Activated CD4-positive, alpha-beta T cell treated with anti-CD3 and anti-CD28 coated beads, Interleukin-2, amount 50 U/mL, for 48 hours (primary cell): ENCODE measurements at places on chromosomes 1 and 21.
A peak's percentile ranks its signal among the peaks of the same experiment; 100 is the strongest.

DNA sequence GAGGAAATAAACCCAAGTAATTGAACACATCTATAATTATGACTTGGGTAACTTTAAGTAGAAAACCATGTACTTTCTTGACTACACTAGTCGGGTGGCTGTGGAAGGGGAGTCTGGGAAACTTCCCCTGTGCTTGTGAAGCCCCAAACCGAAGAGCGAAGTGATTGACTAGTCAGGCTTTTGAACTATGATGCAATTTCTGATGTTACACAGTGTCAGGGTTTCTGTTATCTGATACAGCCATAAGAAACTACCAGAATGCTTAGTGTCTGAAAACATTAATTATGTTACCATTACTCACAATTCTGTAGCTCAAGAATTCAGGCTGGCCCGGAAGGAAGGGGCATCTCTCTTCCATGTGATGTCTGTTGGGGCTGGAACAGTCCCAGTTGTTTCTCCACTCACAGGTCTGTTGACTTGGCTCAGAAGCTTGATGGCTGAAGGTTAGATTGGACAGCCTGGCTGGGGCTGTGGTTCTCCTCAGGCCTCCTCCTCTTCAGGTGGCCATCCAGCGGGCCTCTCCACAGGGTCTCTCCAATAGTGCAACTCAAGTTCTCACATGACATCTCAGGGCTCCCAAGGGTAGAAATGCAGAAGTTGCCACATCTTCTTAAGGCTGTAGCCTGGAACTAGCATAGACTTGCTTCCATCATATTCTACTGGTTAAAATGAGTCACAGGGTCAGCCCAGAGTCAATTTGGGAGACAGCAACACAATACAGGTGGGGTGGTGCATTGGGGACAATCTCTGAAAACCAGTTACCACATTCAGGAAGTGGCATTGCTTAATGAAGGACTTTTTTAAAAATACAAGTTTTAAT, 8.3 kb upstream of the C8B start:
- no peak for DNase-seq

- DNase-seq = no peak
Measured at GRCh38 chr1:6799499-6799898, 14.2 kb downstream of the CAMTA1 start.

DNA sequence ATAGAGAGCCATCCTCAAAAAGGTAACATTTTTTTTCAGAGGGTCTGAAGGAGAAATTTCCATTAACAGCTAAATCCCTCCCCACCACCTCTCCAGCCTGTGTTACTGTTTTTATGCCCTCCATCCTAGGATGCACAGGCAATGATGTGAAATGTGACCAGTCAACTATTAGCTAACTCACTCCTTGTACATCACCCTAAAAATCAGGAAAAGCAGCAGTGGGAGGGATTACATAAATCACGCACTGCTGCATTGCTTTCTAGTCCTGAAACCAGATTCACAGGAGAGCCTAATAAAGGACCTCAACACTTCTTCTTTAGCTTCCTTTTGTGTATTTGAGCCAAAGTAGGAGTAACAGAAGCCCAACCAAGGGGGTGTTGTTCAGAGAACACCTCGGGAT, 66.3 kb downstream of the LMO4 start:
- DNase-seq = no peak

DNA sequence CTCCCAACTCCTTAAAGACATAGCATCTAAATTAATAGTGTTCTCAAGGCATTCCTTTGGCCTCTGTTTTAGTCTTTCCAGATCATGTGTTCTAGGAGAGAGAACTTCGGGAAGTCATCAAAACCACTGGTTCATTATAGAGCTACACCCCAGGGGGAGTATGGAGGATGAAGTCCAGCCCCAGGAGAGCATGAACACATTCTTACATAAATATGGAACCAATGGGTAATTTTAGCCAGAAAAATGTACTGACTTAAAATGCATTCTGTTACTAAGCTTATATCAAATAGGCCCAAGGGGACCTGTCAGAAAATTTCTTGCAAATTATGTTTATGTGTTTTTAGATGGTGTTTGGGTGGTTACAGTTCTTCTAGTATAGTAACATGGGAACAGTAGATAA, 165.2 kb downstream of the NTMT2 start:
- no peak for DNase-seq

GRCh38 chr1:3954170-3955169, 54.4 kb upstream of the C1orf174 start:
- DNase-seq = no peak

- no peak for DNase-seq
Measured at GRCh38 chr1:83130886-83131691, 867.8 kb downstream of the TTLL7 start.

GRCh38 chr21:14523234-14523633, 22.9 kb downstream of the SAMSN1 start:
- DNase-seq = peak; percentile 48

GRCh38 chr21:37381883-37382585, 15.5 kb downstream of the DYRK1A start:
- DNase-seq = no peak

DNA sequence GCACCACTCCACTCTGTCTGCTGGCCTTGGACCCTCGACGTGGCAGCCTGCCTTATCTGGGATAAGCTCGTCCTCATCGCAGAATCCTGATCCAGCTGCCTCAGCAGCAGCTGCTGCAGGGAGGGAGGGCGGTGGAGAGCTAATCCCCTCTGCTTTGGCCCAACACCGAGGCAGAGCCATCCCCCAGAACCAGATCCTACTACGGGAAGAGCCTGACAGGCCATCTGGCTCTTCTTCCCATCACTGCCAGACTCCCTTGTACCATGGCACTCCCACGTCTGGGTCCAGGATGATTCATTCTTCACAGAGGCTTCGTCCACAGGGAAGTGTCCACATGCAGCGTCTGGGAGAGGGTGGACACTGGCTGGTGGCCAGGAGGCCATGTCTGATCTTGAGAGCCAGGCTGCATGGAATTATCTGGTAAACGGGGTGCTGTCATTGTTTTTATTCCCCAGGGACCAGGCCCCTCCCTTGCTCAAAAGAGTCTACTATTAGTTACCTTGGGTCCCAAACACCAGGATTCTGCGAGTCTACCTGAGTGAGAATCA, 14.6 kb upstream of the PKP1 start:
- no peak for DNase-seq

- DNase-seq = peak; percentile 8
Measured at GRCh38 chr1:98870959-98871903, 133.4 kb downstream of the PLPPR5 start.

- DNase-seq = no peak
Measured at GRCh38 chr1:167274061-167274460, 53.4 kb downstream of the POU2F1 start.

GRCh38 chr1:92937731-92938130, 23.5 kb downstream of the DIPK1A start:
- no peak for DNase-seq

GRCh38 chr1:247104965-247105364, 809 bp upstream of the ZNF669 start:
- no peak for DNase-seq

DNA sequence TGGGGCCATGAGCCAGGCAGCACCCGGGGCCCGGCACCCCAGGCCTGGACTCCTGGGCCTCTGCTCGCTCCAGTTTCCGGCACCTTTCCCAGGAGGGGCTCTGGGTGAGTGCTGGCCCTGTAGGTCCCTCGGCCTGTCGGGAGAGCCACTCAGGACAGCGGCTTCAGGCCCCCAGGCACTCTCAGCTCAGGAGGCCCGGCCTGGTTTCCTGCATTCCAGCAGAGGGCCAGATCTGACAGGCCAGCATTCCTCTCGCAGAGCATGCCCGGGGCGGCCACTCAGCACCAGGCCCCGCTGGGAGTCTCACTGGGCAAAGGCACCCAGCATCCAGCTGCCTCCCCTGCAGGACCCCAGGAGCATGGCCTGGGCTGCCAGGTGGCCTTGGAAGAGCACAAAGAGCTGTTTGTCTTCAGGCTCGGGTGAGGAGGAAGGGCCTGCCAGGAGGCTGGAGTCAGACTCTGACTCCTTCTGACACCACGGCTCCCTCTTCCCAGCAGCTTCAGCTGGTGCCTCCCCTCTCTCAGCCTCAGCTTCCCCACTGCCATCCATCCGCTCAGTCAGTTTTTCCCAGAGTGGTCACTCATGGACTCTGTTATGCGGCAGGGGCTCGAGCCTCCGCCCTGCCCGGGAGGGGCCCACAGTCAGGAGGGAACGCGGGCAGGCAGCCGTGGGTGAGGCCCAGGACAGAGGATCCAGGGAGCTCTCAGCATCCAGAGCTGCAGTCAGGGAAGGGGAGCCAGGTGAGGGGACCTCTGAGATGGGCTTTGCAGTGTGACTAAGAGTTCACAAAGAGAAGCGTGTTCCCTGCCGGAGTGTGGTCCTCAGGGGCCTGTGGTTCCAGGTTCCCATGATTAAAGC, 51.7 kb downstream of the WNT9A start:
- DNase-seq = peak; percentile 1

- no peak for DNase-seq
Measured at GRCh38 chr1:56511766-56512165, 67.6 kb downstream of the PLPP3 start.

GRCh38 chr1:154546264-154547063, 12.0 kb downstream of the UBE2Q1 start:
- DNase-seq = peak; percentile 64

- no peak for DNase-seq
Measured at GRCh38 chr1:237071641-237072420, 29.8 kb downstream of the RYR2 start.

- DNase-seq = no peak
Measured at GRCh38 chr1:22447621-22448111, 4.0 kb upstream of the ZBTB40 start.

- DNase-seq = no peak
Measured at GRCh38 chr1:184457500-184457899, 70.7 kb downstream of the C1orf21 start.

- DNase-seq = peak; percentile 26
Measured at GRCh38 chr21:42666023-42666747, 12.8 kb downstream of the PDE9A start.

DNA sequence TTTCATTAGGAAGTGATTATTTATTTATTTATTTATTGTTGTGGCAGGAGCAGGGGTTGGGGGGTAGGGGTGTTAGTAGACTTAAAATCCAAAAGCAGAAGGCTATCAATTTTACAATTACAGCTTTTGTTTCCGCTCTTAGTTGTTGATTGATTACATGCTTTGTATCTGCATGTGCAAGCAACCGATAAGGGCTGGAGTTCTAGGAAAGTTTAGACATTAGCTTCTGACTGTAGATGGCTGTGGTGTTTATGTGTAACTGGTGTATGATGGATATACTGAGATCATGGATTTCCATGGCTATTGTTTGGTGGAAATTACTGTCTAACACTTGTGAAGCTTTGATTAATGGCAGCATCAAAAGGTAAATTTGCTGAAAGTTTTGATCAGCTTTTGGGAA, 2.8 kb downstream of the ST6GALNAC5 start:
- no peak for DNase-seq

- no peak for DNase-seq
Measured at GRCh38 chr1:183696981-183697380, 43.9 kb upstream of the APOBEC4 start.

- DNase-seq = no peak
Measured at GRCh38 chr1:79255421-79255820, 248.9 kb upstream of the ADGRL4 start.

DNA sequence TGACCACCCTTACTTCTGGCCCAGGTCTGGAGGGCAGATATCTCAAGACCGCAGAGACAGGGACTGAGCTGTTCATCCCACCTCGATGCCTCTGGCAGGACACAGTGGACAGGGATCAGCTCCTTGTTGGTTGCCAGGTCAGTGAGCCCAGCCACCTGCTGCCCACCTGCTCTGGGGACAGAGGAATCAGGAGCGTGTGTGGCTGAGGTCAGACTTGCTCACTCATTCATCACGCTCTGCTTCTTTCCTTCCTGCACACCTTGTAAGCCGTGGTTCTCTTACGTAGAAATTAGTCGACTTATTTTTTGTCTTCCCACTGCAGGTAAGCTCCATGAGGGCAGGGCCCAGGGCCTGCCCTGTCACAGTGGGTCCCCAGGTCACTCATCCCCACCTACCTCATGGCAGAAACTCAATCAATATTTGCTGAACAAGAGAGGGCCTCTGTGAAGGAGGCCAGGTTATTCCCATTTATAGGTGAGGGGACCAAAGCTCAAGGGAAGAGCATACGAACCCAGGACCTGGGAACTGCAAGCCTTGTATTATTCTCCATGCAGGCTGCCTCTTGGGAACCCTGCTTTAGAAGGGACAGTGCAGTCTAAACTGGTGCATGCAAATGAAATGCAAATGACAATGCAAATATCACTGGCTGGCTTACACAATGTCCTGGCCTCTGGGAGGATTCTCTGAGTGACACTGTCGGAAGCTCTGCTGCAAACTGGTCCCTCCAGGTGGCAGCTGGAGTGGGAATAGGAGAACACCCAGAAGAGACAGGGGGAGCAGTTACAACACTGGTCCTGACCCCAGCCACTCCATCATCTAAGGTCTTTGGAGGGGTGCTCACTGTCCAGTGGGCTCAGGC, 58.4 kb upstream of the PAX7 start:
- no peak for DNase-seq

- DNase-seq = no peak
Measured at GRCh38 chr21:32245971-32246370, 32.9 kb downstream of the MIS18A start.

- DNase-seq = no peak
Measured at GRCh38 chr1:56920591-56921001, 45.2 kb downstream of the C8B start.

GRCh38 chr1:58884706-58885661, 101.1 kb upstream of the JUN start:
- DNase-seq = no peak

GRCh38 chr1:27413004-27413403, 20.6 kb downstream of the GPR3 start:
- DNase-seq = no peak

DNA sequence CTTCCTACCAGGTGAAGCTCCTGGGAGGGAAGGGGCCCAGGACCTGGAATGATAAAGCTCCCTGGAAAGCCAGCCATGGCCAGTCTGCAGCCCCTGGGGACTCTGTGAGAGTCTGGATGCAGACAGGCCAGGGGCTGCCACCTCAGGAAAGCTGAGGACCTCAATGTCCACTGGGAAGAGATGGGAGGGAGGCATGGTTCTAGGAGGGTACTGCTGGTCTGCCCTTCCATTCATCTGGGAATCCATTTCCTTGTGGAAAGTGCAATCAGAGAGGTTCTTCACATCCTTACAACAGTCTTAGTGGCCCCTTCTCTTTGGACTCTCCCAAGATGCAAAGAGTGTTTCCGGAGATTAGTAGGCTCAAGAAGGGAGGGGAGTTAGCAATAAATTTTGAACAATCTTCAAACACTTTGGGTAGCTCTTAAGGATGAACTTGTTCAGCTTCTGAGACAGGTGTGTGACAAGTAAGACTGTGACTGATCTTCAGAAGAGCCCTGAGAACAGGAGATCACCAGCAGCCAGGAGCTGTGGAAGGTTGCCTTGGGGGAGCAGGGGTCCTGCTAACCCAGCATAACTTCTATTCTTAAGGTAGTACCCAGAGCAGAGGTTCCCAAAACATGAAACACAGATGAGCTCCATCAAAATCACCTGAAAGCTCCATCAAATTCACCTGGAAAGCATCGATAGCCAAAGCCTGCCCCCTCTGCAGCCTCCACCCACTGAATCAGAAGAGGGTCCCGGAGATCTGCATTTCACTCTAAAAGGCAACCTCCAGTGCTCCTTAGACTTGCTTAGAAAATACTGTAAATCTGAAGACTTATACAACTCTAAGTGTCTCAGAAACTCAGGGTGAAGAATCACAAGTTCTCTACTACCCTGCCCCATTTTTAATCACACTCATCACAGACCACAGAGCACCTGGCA, 616 bp upstream of the LAX1 start:
- DNase-seq = no peak

- no peak for DNase-seq
Measured at GRCh38 chr1:25140073-25140797, 92.1 kb downstream of the SYF2 start.

- DNase-seq = peak; percentile 95
Measured at GRCh38 chr1:155193275-155193990, 14.3 kb downstream of the THBS3 start.
